ENCODE measurements at places on chromosomes 6 and 20.

- no peaks in the 10 kb centered on the region for H3K27me3 ChIP-seq
- H3K27ac ChIP-seq: no peak overlapping the region
- no peak for DNase-seq
- H3K36me3 ChIP-seq: no peaks in the 10 kb centered on the region
- peaks cover 43% of the 10 kb centered on the region for H3K4me1 ChIP-seq
Measured at GRCh38 chr6:41630069-41630468, 8.2 kb upstream of the MDFI start.

DNA sequence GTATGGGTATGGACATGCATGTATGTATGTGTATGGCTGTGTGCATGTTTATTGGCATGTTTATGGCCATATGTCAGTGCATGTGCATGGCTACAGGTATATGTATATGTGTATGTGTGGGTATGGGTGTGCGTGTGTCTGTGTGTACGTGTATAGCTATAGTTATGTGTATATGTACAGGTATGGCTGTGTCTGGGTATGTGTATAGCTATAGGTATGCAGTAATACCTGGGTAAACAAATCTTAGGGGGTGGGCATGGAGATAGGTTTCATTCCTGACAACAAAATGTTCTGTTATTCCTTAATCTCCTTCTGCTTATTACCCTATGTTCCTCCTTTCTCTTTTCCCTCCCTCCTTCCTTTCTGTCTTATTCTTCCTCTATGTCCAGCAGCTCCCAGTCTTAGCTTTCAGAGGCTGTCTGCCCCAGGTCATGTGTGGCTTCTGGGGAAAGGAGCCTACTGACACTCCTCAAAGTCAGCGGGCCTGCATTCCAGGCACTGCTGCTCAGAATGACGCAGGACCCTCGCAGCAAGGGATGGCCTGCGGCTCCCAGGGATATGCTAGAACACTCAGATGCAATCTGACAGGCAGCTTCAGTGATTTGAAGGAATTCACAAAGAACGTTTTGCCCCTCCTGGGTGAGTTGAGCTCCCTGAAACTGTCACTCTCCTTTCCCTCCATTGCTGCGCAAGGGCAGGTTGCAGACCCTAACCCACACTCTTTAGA, 139.3 kb upstream of the PHACTR1 start:
- H3K4me3 ChIP-seq: no peak overlapping the region
- DNase-seq: no peak
- H3K27ac ChIP-seq: peak overlapping the region; percentile 98
- H3K36me3 ChIP-seq: no peaks in the 10 kb centered on the region
- no peaks in the 10 kb centered on the region for H3K27me3 ChIP-seq
- peaks cover 38% of the 10 kb centered on the region for H3K4me1 ChIP-seq

GRCh38 chr6:124962639-124963415, 590 bp downstream of the RNF217 start:
- peak; percentile 65 for DNase-seq
- peak overlapping the region; percentile 81 for H3K4me3 ChIP-seq

GRCh38 chr6:82118150-82118562, 129.4 kb downstream of the IBTK start:
- peaks cover 25% of the 10 kb centered on the region for H3K4me1 ChIP-seq
- H3K4me3 ChIP-seq: no peak overlapping the region
- H3K27ac ChIP-seq: no peak overlapping the region
- no peaks in the 10 kb centered on the region for H3K27me3 ChIP-seq
- no peak for DNase-seq

DNA sequence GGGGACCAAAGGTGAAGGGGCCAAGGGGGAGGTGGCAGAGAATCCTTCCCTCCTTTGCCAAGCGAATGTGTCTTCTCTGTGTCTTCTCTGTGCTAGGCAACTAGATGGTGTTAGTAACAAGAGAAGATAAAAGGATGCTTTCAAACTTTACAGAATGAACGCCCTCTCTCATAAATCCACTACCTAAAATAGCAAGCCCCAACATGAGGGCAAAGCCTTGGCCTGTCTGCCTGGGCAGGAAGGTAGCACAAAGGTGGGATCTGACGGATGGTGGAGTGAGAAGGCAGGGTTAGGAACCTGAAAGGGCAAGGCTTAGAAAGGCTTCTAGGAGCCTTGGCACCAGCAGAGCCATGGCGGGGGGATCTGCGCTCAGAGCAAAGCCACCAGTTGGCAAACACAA, 13.6 kb upstream of the TGM3 start:
- no peak overlapping the region for H3K4me3 ChIP-seq
- DNase-seq: no peak
- H3K4me1 ChIP-seq: peaks cover 26% of the 10 kb centered on the region

GRCh38 chr6:37650071-37650481, 47.6 kb downstream of the MDGA1 start:
- peaks cover 11% of the 10 kb centered on the region for H3K4me1 ChIP-seq
- DNase-seq: peak; percentile 47
- no peak overlapping the region for H3K27ac ChIP-seq
- H3K4me3 ChIP-seq: peak overlapping the region; percentile 39
